Right atrium auricular region (tissue), 2 donors: ENCODE measurements at places on chromosomes 4 and X.

DNA sequence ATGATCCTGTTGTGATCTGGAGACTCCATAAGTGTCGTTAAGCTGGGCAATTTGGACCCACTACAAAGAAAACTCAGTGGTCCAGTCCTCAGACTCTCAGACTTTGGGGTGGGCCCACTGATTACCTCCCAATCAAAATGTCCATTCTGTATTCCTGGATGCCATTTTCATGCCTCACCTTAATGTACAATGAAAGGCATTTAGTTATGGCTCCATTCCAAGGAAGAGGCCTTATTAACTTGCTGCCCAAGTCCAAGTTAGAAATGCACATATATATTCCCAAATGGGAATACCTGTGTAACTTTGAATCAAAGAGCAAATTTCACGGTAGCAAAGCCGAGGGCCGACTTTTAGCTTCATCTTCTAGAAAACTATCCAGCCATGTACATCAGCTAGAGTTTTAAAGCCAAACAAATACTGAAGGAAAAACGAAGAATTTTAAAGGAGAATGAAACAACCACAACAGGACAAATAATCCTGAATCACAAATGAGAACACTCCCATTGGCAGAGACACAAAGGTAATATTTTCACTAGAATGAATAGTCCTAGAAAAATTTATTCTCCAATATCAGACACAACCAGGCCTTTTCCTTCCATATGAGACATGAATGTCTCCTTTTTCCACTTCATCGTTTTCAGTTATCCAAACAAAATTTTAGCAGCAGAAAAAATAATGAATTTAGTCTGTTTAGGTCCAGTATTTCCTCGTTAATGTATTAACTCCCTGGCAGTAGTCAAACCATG is 63.7 kb upstream of the HHIP start:
- no peak for DNase-seq

GRCh38 chrX:153578200-153578835 is 20.6 kb downstream of the CCNQ start:
- DNase-seq, result no peak

GRCh38 chr4:143097751-143098150 is 87.0 kb upstream of the USP38 start:
- DNase-seq, result no peak

DNA sequence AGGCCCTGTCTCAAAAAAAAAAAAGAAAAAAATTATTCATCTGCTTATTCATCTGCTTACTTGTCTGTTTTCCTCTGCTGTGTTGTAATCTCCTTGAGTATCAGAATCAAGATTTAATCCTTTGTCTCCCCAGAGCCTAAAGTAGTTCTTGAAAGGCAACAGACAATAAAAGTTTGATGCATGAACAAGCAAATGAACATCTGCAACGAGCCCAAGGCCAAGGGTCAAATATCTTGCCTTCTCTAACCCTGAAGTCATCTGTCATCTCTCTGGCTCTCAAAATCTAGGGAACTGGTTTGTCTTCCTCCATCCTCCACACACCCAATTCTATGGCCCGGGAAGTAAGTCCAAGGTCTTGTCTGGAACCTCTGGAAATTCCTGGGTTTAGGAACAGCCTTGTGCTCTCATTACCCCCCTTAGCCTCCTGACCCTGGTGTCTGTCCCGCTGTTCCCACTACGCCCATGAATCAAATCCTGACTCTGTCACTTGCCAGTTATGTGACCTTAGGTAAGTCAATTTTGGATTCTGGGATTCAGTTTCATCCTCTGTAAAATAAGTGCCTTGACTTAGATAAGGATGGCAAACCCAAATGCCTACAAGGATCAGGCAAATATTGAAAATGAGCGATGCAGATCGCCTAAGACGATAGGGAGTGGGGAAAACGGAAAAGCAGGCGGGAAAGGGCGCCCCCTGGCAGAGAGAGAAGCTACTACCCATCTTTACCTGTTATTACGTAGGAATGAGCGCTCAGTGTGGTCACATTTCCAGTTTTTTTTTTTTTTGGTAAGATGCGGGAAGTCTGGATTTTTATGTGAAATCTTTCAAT is 102.7 kb upstream of the DHX15 start:
- DNase-seq, result no peak

DNA sequence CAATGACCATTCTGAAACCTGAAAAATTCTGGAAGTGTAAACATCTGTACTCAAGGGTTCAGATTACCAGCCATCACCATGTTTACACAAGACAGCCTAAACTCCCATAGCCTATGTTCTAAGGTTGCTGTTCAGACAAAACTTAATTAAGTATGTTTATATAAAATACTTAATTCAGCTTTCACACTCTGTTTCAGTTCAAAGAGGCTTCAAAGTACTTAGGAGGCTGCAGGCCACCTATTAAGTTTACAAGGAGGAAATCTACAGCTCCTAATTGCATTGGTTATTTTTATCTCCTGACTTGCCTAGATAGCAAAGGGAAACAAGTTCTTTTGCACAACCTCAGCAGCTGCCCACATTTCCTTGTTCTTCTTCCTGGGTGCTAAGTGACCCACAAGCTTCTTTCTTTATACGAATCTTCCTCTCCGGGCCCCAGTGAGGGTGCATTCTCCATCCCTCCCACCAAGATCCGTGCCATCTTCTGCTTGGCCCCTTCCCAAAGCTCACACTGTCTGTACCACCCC is 2.0 kb downstream of the GAK start:
- DNase-seq, result no peak

DNA sequence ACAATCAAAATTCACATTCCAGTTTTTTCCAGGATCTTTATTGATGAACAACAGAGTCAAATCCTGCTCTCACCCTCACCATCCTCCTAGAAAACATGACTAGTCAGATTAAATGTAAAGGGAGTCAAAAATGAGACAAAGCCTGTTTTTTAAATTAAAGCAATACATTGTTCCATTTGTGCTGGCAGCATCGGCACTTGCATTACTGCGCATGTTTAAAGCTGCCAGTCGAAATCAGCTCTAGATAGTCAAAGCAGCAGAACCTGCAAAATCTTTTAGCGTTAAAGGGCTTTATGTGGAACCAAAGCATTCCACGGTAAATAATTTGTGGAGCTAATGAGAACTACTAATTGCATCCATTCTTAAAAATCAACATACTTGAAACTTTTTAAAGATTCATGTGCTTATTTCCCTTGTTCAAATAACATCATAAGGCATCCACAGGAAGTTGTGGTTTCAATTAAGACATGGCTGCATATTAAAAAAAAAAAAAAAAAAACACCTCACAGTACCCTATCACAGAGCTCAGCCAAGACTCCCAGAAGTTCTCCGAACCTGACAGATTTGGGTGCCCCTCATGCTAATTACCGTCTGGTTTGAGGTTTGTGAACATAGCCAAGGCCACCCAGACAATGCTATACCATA is 82.2 kb downstream of the SH3KBP1 start:
- DNase-seq, result no peak

- DNase-seq, result no peak
These were observed 57.2 kb upstream of the PUDP start for GRCh38 chrX:7205037-7205577.

GRCh38 chr4:94488670-94489069 is 36.9 kb downstream of the PDLIM5 start:
- DNase-seq, result no peak

DNA sequence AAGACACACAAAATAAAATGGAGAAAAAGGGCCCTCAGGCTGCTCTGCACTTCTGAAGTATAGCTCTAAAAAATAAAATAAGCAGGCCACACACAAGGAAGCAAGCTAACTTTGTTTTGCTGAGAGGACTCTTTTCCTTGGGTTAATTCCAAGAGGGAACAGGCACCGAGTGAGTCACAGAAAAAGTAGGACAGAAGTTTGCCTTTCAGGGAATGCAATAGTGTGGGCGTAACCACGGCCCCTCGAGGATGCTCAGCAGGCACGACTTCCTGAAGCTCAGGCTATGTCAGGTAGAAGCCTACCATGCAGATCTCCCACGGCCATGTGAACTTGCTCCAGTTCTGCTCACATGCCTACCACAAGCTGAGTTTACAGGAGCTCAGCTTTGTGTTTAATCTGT is 22.1 kb downstream of the PPP1R2C start:
- peak; percentile 72 for DNase-seq

DNA sequence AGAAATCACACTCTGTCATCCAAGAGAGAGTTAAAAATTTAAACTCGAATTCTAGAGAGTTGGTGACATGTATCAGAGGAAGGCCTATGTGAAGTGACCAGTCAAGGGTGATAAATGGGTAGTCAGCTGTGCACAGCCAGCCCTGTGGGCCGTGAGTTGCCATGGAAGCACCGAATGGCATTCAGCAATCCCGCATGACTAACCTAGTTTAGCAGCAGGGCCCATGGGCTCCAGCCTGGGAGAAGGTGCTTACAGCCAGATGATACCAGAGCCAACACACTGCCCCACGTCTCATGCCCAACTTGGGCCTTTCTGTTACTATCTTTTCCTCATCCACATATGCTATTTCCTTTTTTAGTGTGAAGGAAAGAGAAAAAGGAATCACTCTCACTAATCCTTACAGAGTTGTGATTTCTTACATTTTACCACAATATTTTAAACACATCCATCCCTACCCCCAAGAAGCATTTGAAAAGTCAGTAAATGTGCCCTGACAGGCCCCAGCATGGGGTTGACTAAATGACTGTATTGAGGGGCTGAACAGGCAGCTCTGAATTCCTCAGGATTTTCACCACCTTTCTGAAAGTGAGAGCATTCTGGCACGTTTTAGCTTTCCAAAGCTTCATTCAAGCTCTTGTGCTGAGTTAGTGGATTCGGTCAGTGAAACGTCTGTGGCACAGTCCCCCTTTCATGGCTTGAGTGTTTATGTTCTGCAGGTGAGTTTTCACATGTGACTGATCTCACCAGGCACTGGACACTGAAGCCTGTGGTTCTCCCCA is 104.2 kb downstream of the AFF1 start:
- DNase-seq, result peak; percentile 85

DNA sequence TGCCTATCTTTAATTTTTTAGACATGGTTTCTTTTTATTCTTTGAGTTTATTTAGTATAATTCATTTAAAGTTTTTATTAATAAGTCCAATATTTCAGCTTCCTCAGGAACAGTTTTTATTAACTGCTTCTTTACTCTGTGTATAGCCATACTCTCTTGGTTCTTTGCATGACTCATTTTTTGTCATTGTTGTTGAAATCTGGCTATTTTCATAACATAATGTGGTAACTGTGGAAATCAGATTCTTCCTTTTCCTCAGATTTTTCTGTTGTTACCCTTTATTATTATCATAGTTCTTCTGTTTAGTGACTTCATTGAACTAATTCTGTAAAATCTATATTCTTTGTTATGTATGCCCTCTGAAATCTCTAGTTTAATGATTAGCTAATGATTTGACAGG is 124.9 kb upstream of the CYSLTR1 start:
- no peak for DNase-seq

DNA sequence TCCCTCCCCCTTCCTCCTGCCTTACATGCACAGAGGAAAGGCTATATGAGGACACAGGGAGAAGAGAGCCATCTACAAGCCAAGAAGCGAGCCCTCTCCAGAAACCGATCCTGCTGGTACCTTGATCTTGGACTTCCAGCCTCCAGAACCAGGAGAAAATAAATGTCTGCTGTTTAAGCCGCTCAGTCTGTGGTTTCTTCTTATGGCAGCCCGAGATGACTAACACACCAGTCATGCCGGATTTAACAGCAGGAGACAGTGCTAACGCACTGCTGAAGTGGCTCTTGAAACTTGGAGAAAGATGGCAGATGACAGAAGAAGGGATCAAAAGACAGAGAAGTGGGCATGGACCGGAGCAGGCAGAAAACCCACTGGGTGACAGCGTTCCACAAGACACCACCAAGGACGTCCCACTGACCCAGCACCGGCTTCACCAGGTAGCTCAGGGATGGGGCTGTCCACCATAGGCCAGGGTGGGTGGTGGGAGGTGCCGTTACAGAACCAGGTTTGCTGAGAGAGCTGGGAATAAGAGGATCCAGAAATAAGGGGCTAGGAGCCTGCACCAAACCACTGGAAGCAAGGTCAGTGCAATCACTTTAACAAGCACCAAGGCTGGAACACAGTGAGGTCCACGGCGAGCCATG is 6.2 kb upstream of the MAN2B2 start:
- DNase-seq, result no peak

DNA sequence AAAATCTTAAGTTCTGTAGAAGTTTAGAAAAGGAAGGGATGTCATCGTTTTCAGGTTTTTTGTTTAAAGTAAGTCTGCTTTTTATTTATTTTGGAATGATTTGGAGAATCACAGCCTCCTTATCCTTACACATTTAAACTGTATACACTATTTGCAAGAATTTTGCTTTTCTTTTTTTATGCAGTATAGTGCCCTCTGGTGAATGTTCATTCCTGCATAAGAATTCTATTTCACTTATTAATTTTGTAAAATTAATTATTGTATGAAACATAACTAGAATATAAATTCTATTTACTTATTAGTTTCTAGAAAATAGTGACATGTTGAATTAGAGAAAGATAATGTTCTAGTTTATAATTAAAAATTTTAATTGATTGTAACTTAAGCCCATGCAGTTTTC is 44.6 kb downstream of the DACH2 start:
- DNase-seq, result no peak

DNA sequence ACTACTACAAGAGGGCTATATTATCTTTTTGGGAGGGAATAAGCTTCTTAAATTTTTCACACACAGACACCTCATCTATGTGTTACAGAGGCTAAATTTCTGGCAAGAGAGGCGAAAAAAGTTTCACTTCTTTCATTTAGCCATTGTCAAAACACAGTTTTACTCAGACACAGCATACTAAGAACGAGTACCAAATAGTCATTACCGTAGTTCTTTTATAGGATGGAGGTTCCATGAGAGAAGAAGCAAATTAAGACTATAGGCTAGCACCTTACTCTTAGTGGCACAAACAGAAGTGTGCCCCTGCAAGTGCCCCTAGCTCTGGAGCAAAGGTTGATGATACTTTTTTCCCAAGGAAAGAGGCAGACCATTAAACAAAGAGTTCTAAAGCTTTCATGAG is 26.2 kb downstream of the UGT2B7 start:
- DNase-seq, result no peak

DNA sequence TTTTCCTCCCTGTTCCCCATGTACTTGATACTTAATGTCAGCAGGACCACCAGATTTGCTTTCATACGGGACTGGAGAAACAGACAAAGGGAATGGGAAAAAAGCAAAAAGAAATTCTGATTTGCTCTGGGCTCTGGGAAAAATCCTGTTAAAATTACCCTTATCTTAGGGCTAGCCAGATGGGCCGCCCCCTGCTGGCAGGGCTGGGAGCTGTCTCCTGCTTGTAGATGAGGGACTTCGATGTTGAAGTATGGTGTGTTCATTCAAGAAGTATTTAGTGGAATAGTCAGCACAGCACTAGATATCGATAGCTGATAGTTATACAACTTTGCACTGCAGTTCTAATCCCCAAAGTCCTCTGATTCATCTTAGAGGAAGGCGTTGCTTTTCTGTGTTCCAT is 45.8 kb downstream of the BCORL1 start:
- DNase-seq, result no peak

GRCh38 chr4:2011583-2011982 is 2.8 kb upstream of the NELFA start:
- DNase-seq, result no peak

- no peak for DNase-seq
These were observed 29.7 kb upstream of the DIPK2B start for GRCh38 chrX:45230410-45230809.

GRCh38 chr4:8391972-8392371 is 48.6 kb downstream of the ACOX3 start:
- DNase-seq, result peak; percentile 70

- DNase-seq, result no peak
These were observed 486.0 kb downstream of the GRID2 start for GRCh38 chr4:92789741-92790140.

GRCh38 chr4:65416891-65417290 is 253.4 kb downstream of the EPHA5 start:
- no peak for DNase-seq
